HT-29 (cell line): ENCODE measurements at places on chromosomes 7 and 10. TPM values are rescaled to one million over a fixed set of nuclear protein-coding genes. Genes with fewer than 3 reads are reported as not detected.

Gene PCGF6
- 3.2 and 4.9 TPM in 2 replicates for total RNA-seq

Gene PSD
- total RNA-seq: 0.18 and 0.47 TPM in 2 replicates

Gene SCART1
- 0.68 and 2.2 TPM in 2 replicates for total RNA-seq

Gene NEURL1
- total RNA-seq: 5.4 and 7.2 TPM in 2 replicates

Gene SORBS1
- 0.21 and 1.3 TPM in 2 replicates for total RNA-seq

DNA sequence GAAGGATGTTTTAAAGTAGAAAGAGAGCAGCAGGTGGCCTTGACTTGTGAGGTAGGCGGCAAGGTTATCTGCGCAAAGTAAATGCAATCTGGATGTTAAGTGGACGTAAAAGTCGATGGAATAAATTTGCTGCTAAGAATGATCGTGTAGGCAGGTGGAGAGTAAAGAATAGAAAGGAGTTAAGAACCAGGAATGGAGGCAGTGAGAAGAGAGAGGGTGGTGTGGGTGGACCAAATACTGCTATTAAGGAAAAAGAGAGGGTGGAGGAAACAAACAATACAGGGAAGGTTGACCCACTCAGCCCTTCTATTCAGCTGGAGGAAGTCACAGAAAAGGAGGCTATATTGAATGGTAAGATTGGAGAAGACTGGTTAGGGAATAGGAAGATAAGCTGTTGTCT is 1.9 kb upstream of the CUL1 start:
- no peak for DNase-seq

- DNase-seq: no peak
Observed at GRCh38 chr7:4742852-4743251, 32.6 kb upstream of the AP5Z1 start.

DNA sequence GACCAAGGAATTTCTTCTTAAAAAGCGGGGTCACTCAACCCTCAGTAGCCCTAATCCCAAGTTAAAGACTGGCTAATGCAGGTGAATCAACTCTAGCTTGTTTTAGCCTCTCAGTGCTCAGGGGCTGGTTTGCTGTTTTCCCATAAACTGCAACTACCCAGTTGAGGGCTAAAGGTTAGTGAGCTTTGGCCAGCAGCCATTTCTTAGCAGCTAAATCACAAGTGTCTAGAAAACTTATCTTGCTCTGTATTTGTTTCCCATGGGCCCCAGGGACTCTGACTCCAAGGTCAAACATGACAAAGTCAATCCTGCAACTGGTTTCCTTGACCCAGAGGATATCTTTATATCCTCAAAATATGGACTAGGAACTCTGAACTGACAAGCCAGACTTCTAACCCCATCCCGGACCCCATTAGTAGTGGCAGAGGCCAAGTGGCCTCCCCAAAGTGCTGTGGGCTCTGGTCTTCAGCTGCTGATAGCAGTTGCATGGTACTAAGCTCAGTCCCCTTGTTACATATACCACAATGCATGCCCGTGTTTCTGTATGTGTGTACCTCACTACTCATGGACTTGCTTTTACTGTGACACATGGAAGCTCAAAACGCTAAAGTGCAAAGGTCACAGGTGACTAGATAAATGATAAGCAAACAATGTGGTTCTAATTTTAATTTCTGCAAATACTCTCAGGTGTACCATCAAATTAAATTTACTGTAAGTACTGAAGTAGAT is 793.0 kb upstream of the IGFBP3 start:
- DNase-seq: peak; percentile 81

GRCh38 chr7:81605493-81605892 is 164.4 kb downstream of the HGF start:
- DNase-seq: no peak

GRCh38 chr7:45136106-45137060 is 21.2 kb upstream of the RAMP3 start:
- DNase-seq: peak; percentile 94

DNA sequence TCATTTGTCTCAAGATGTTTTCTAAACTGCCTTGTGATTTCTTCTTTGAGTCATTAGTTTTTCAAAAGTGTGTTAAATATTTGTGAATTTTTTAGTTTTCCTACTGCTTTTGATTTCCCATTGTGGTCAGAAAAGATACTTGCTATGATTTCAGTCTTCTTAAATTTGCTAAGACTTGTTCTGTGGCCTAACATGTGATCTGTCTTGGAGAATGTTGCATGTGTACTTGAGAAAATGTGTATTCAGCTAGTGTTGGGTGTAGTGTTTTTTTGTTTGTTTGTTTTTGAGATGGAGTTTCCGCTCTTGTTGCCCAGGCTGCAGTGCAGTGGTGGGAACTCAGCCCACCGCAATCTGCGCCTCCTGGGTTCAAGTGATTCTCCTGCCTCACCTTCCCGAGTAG is 28.6 kb downstream of the BMPR1A start:
- no peak for DNase-seq

GRCh38 chr7:113622796-113623195 is 296.0 kb downstream of the PPP1R3A start:
- no peak for DNase-seq

- no peak for DNase-seq
Observed at GRCh38 chr7:28483908-28484605, 71.7 kb downstream of the CREB5 start.

GRCh38 chr7:8084836-8085235 is 116.2 kb downstream of the GLCCI1 start:
- no peak for DNase-seq

DNA sequence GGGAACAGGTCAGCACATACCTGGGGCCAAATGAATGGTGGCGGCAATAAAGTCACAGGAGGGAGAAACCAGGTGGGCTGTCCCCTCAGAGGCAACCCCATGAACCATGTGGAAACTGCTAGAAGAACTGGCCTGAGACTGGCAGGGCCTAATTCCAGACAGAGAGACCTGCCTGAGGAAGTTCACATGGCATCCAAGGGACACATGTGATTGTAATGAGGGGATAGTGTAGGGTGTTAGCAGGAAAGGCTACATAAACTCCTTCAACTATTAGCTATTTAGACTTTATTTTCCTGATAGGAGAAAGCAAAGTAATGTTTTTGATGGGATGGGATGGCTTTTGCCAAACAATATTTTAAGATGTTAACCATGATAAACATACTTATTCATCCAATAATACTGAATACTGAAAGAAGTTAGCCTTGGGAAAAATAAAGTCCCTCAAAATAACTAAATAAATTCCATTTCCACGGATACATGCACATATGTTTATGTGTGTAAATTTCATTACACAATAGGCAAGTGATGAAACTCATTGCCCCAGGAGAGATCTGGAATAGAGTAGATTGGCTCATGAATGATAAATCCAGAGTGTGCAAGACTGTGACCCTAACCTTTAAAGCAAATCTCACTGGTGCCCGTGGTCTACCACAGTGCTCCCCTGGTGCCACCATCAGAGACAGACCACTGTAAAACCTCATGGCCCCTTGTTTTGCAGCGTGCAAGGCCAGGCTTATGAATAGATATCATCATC is 137.0 kb downstream of the NRF1 start:
- no peak for DNase-seq

- no peak for DNase-seq
Observed at GRCh38 chr7:151251689-151252560, 3.4 kb upstream of the SMARCD3 start.

- DNase-seq: no peak
Observed at GRCh38 chr7:132177708-132178401, 398.4 kb downstream of the PLXNA4 start.

DNA sequence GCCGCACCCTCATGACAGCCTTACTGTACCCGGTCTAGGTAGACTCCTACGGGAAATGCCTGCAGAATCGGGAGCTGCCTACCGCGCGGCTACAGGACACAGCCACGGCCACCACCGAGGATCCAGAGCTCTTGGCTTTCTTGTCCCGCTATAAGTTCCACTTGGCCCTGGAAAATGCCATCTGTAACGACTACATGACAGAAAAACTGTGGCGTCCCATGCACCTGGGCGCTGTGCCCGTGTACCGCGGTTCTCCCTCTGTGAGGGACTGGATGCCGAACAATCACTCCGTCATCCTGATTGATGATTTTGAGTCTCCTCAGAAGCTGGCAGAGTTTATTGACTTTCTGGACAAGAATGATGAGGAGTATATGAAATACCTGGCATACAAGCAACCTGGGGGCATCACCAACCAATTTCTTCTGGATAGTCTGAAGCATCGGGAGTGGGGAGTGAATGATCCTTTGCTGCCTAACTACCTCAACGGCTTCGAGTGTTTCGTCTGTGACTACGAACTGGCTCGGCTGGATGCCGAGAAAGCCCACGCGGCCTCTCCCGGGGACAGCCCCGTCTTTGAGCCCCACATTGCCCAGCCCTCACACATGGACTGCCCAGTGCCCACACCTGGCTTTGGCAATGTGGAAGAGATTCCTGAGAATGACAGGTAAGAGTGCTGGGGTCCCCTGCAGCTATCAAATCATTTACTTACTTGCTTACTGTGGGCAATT is 8.5 kb upstream of the CHCHD1 start:
- DNase-seq: no peak

DNA sequence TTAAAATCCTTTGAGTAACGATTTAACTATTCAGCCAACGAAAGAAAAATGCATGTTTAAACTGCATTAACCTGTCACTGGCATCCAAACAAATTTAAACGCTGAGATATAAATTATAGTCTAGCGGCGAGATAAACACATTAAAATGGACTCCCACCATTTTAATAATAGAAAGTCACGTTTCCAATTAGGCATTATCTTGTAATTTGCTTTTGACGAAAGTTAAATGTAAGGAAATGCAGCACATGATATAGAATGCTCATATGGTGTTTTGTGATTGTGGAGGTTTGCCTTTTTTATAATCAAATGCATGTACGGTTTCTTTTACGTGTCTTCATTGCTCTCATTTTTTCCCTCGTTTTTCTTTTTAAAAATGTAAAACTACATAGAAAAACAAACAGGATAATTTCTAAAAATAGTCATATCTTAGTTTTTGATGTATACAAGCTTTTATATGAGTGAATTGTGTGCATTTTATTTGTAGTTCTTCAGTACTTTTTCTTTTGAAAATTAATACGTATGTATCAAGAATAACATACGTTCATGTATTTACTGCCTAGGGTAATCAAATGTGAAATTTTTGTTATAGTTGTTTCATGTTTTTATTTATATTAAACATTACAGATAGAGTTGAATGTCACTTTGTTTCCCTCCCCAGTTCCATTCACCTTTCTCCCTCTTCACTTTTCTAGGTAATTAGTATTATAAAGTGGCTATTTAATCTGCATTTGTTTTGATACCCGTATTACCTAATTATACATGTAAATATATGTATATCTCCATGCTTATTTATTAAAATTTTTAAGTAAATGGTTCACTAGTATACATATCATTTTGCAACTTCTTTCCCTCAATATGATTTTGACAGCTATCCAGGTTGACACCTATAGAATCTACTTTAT is 1.1 kb upstream of the KLF14 start:
- no peak for DNase-seq

GRCh38 chr10:29055101-29055500 is 233.8 kb upstream of the LYZL1 start:
- DNase-seq: no peak

- DNase-seq: no peak
Observed at GRCh38 chr10:63671317-63671937, 150.2 kb downstream of the REEP3 start.

DNA sequence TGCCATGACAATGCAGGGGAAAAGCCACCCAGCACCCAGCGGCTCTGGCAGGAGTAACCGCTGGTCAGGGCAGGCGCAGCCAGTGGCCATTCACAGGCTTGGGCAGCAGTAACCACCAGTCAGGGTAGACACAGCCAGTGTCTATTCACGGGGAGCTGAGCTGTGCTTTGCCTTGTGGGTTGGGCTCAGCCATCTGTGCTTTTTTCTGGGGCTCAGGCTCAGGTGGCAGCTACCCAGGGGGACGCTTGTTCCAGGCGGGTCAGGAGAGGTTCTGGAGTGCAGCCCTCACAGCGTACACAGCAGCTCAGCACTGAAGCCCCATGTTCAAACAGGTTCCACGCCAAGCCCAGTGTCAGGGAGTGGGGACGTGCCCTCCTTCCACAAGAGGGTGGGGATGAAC is 28.5 kb downstream of the FOXL3 start:
- DNase-seq: no peak

DNA sequence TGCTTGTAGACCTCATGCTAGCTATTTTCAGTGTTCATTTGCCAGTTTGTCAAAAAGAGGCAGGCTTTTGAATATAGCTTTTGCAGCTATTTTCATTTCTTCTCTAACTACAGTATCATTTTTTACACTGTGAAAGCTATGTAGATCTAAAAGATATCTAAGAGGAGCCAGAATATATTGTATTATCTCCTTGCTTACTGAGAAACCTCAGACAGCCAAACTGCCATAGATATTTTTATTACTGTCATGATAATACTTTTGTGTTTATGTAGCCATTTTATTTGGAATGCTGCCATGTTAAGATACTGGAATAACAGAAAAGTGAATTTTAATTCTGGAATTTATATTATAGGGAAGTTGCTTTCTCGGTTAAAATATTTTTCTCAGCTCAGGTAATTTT is 37.2 kb downstream of the ANKIB1 start:
- no peak for DNase-seq

DNA sequence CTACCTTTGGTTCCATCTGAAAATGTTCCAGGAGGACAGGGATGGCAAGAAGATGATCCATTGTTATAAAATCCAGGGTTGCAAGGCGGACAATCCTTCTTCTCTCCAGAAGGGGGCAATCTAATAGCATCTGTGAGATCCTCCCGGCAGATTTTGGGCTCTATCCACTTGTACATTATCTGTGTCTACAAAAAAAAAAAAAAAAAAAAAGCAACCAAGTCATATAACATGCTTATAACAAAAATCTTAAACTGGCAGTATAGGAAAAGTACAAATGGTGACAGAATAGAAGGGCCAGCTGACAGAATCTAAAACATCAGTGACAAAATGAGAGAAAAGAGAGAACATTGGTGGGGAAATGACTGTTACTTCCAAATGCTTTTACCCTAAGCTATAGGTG is 132.7 kb downstream of the ELAPOR2 start:
- DNase-seq: peak; percentile 57

DNA sequence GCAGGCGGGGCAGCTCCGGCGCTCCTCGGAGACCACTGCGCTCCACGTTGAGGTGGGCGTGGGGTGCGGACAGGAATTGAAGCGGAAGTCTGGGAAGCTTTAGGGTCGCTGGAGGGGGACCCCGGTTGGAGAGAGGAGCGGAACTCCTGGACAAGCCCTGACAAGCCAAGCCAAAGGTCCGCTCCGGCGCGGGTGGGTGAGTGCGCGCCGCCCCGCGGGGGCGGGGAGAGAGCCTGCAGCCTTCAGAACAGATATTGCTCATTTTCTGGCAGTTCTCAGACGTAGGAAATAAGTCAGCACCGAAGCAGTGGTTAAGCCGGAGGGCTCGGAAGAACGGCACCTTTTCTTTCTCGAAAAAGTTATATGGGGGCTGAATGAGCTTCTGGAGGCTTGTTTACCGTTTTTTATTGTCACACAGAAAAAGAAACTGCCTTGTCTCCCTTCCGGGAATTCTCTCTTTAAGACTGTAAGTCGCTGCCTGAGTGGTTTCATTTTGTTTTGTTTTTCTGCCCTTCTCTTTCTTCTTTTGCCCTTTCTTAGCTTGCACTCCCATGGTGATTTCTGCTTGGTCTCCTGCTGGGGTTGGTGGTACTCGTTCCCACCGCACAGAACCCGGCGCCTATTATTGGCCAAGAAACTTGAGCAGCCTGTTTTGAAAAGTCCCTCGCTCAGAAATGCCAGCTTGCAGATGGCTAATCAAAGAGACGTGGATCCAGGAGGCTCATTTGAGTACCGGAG is 732 bp downstream of the FAS start:
- DNase-seq: peak; percentile 52

- no peak for DNase-seq
Observed at GRCh38 chr7:103297837-103298179, 573 bp downstream of the PMPCB start.
